T-helper 22 cell (primary cell): ENCODE measurements at places on chromosomes 1 and 21.

DNA sequence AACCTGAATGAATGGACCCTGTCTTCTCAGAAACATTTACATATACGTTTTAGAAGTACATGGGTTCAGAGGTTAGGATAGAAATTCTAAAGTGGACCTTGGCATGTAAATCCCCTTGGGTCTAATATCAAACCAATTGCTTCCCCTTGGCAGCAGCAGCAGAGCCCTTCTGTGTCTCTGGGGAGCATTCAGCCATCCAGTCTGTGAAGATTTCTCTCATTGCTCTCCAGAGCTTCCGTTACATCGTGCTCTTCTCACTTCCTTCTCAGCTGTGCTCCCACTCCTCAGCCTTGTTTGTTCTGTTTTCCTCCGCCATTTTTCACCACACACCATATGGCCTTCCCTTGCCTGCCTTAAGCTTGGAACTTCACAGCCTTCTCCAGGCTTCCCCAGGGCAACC, 61.5 kb upstream of the ATP1B1 start:
- DNase-seq = no peak

- no peak for DNase-seq
These were observed 1.5 kb downstream of the MX1 start for GRCh38 chr21:41427556-41427955.

- no peak for DNase-seq
These were observed 10.2 kb upstream of the EPHA2 start for GRCh38 chr1:16166117-16166516.

GRCh38 chr1:64363111-64363510, 106.8 kb upstream of the CACHD1 start:
- no peak for DNase-seq

DNA sequence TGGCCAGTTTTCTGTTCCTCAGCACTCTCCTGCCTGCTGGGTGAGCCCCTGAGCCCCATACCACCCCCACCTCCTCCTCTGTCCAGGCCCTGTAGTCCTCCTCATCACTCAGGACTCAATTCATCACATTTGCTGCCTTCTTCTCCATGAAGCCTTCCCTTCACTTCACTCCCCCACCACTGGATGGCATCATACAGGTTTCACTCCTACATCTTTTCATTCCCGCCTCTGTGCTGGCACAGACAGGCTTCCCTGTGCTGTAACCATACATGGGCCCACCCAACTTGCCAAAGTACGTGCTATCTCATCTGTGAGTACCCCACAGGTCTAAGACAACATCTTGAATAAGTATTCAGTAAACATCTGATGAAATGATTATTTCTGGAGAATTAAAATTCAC, 56.9 kb downstream of the SLC45A1 start:
- DNase-seq = no peak

DNA sequence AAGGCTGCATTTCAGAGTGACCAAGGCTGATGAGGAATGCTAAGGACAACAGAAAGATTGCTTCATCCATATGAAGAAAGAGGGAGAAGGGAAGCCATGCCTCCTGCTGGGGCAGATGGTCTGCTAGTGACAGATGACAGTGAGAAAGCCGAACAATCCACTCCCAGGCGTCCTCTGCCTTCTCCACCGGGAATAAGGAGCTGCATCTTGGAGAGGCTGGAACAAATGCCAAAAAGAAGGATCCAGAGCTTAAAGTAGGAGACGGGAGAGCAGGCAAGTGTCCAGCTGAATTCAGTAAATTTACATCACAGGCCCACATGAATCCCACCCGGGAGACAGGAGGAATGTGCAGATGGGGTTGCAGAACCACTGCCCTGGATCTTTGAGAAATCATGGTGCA, 33.4 kb downstream of the DDX20 start:
- DNase-seq = no peak

DNA sequence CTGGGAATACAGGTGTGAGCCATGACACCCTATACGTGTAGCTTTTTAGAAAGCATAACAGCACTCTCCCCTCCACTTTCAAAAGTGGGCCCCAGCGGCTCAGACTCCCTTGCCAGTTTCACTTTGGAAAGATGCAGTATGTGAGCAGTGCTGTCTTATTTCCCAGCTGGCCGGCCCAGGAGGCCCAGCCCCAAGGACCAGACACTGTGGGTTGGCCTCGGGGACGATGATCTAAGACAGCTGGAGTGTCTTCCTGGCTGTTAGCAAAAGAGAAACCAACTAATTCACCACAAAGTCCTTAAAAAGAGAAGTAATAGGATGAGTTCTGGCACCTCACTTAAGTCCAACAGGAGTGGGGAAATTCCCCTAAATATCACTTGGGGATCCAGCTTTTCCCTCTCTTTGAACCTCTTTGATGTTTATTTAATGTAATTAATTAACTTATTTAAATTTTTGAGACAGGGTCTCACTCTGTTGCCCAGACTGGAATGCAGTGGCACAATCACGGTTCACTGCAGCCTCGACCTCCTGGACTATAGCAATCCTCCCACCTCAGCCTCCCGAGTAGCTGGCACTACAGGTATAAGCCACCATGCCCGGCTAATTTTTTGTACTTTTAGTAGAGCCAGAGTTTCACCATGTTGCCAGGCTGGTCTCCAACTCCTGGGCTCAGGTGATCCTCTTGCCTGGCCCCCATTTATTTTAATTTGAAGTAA, 17.6 kb upstream of the CLIC4 start:
- DNase-seq = no peak
